ENCODE measurements at places on chromosomes 13 and 19.

- DNase-seq, result no peak
These were observed 56.5 kb downstream of the VAV1 start for GRCh38 chr19:6828698-6829633.

GRCh38 chr19:44303976-44304568, 753 bp downstream of the ZNF235 start:
- DNase-seq, result no peak

DNA sequence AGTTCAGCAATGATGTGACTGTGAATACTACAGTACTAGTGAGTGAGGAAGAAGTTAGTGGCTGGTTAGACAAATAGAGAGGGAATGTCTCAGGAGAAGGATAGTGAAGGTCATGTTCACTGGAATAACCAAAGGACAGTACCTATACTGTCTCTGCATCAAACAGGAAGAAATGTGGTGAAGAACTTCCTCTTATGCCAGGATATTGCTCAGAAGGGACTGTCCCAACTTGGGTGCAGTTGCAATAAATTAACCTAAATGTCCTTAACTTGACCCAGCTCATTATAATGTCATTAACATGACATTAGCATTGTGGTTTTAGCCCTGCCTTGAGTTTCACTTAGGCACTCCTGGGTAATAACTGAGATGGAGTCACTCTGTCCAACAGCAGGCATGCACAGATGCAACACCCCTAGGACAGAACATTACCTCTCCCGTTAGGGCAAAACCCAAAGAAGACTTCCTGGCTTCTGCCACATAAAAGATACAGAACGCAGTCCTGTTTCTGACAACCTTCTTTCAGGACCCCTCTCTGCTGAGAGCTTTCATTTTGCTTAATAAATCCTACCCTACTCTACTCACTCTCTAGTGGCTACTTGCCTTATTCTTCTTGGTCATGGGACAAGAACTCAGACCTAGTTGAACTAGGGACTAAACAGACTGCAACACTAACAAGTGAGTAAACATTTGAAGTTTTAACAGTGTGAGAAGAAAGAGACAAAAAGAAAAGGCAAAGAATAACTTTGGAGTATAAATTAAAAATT, 1591.6 kb upstream of the MIR17HG start:
- no peak for DNase-seq

DNA sequence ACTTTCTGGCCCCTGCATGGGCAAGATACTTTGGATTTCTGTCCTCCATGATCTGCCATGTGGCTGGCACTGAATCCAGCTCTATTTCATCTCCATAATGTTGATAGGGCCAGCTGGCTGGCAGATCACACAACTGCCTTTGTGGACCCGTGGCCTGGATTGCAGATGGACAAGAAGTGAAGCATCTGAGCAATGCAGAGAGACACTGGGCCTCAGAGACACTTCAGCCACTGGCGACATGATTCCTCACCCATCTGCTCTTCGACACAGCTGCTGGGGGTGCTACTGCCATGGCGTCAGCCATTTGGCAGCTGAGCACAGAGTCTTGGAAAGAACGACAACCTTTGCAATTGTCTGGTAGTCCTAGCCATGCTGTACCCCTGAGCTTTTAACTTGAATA, 79.5 kb upstream of the MYO16 start:
- DNase-seq, result no peak

- DNase-seq, result no peak
These were observed 11.4 kb downstream of the NDFIP2 start for GRCh38 chr13:79492313-79492798.
